Immature natural killer cell (primary cell): ENCODE measurements at places on chromosomes 6 and 20.

- no peak for DNase-seq
Observed at GRCh38 chr6:80667006-80667405, 560.5 kb downstream of the BCKDHB start.

DNA sequence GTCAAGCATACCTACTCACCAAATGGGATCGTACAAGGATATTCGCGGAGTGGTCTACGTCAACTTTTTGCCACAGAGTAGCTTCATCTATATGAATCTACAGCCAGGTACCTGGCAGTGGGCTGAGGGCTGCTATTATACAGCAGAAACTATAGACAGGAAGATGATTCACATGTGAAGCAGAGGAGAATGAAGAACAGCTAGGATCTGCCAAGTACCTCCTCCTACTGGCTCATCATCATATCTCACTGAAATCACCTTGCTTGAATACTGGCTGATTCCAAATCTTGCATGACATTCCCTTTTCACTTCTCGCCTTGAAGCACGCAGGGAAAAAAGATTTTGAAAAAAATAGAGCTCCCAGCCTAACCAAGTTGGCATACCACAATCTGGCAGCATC lies 488.7 kb upstream of the NRSN1 start:
- DNase-seq = no peak

DNA sequence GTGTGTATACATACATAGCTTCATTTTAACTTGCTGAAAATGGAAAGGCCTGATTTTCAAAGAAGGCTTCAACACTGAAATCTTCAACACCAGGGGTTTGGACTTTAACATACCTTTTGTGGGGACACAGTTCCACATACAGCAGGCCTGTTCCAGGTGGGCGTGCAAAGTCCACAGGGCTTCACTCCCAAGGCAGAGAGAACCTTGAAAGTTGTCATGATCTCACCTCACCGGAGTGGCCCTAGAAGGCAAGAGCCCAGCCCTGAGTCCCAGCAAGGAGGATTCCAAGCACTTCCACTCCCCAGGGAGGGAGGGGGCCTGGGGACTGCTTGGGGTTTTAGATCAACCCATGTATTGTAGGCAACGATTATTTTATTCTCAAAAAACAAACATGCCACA lies 47.2 kb downstream of the TMEM242 start:
- DNase-seq = no peak

DNA sequence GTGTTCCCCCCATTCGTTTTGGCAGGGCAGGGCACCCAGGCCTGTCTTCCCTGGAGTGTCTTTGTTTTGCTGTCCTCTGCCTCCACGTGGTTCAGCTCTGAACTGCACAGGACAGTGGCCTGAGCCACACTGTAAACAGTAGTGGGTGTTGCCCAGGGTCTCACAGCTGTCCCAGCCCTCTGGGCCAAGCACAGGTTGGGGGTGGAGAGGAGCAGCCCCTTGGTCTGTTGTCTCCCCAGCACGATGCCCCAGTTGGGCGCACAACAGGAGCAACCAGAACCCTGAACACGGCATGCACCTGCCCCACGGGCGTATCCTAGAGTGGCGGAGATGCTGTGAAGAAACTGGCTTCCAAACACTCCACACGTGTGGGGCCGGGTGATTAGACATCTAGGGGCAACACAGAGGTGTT lies 14.4 kb downstream of the CCDC167 start:
- no peak for DNase-seq

GRCh38 chr6:107318100-107318736 lies 141.1 kb downstream of the PDSS2 start:
- no peak for DNase-seq

DNA sequence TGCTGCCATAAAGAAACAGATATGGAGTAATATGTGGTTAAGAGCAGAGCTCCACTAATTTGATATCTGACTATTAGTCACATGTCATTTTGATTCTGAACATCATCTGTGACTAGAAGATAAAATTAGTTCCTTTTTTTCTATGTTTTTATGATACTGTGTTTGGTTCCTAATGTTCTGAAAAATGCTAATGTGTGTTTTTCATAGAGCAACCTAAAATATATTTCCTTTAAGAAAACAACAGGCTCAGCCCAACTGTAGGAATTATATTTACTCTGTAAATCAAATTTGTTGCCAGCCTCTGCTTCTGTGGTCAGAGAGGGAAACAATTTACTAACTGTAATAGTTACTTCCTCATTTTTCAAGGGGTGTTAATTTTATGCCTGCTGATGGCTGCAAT lies 33.3 kb upstream of the TXLNB start:
- DNase-seq = peak; percentile 17

GRCh38 chr20:12963416-12963815 lies 45.4 kb upstream of the SPTLC3 start:
- no peak for DNase-seq

- DNase-seq = no peak
Observed at GRCh38 chr6:135114355-135115145, 59.9 kb upstream of the HBS1L start.

DNA sequence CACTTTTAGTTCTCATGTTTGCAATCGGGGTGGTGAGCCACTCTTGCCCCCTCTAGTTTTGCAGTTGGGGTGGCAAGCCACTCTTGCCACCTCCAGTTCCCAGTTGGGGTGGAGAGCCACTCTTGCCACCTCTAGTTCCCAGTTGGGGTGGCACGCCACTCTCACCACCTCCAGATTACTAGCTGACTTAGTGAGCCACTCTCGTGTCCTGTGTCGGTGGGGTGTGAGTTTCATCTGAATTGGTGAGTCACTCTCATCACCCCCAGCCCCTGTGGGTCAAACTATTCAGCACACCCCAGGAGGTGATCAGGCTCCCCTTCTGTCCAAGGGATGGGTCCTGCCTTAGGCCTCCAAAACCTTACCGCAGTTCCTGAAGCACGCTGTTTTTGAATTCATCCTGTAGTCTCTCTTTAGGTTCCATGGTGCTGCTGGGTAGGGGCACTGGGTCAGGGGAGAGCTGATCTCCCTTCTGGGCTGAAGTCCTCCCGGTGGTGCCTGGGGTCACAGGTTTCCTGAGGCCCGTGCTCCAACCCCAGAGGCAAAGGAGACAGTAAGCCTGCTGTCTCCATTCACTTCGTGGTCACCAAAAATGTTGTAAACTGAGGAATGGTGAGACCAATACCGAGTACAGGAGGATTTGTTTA lies 224.2 kb upstream of the SYNCRIP start:
- DNase-seq = no peak

GRCh38 chr20:18783385-18783959 lies 30.1 kb upstream of the SCP2D1 start:
- no peak for DNase-seq
